ENCODE measurements at places on chromosomes 7 and 10.
A peak's percentile ranks its signal among the peaks of the same experiment; 100 is the strongest.

GRCh38 chr7:121138262-121138933 is 149.9 kb downstream of the CPED1 start:
- no peak for DNase-seq

GRCh38 chr10:20059084-20059835 is 243.0 kb downstream of the PLXDC2 start:
- DNase-seq, result no peak

DNA sequence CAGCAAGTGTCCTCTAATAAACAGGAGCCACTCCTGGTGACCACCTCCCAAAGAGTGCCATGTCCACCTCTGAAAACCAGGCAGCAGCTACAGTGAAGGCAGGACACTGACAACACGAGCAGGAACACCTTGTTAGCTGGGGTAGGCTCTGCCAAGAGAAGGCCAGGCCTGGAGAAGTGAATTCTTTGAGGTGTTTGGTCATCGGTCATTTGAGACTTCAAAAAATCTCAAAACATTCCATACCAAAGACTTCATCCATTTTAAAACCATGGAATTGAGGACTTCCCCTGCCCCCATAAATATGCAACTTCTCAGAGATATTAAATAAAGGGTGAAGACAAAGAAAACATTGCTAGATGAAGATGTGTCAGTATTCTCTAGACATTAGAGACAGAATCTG is 28.4 kb upstream of the OPALIN start:
- DNase-seq, result no peak

- DNase-seq, result no peak
Measured at GRCh38 chr10:89591111-89591795, 53.8 kb downstream of the PANK1 start.

DNA sequence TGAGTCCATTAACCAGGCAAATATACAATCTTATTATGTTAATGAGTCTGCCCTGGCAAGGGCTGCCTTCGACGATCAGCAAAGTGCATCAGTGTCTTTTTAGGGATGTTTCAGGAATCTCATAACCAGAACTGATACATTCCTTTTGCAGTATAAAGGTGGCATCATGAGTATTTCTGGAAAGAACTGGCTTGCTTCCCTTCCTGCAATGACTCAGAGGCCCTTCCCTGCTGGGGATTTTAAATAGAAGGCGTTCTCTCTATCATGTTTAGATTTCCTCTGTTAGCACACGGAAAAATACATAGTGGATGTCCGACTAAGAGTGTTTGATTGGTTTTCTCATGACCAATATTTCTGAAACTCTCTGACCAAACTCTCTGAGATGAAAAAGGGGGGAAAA is 1.8 kb downstream of the NPS start:
- no peak for DNase-seq

DNA sequence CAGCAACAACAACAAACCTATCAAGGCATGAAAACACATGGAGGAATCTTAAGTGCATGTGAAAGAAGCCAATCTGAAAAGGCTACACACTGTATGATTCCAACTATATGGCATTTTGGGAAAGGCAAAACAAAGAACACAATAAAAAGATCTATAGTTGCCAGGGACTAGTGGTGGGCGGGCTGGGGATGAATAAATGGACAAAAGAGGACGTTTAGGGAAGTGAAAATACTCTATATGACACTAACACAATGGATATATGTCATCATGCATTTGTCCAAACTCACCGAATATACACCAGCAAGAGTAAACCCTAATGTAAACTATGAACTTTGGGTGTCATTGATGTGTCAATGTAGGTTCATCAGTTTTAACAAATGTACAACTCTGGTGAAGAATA is 89.1 kb downstream of the SEMA3E start:
- no peak for DNase-seq

DNA sequence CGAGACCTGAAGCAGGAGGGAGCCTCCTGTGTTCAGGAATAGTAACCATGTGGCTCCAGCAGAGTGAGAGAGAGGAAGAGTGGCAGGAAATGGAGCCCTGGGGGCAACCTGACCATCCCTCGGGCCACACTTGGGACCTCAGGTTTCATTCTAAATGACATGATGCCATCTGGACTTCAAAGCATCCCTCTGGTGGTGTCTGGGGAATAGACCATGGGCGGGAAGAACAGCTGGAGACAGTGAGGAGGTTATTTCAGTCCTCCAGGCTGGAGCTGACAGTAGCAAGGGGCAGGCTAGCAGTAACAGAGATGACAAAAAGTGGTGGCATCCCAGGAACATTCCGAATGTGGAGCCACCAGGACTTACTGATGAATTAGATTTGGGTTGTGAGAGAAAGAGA is 44.8 kb downstream of the AKR1B1 start:
- no peak for DNase-seq

GRCh38 chr7:128843938-128844621 is 13.9 kb downstream of the FLNC start:
- DNase-seq, result no peak

- DNase-seq, result peak; percentile 46
Measured at GRCh38 chr10:80459047-80459865, 5.1 kb downstream of the TSPAN14 start.

DNA sequence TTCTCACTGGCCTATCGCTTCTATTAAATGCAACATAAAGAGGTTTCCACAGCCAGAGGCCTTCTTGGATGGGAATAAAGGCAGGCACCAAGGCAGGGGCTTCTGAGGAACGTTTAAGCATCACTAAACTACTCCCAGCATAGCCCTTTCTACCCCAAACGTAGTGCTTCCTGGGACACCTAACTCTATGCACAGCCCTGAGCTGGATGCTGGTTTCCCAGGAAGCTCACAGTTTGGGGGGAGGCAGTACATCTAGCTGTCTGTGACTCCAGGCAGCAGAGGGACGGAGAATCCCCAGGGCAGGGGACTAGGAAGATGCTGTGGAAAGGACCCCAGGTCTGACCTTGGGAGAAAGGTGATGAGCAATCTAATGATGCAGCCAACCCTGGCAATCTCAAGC is 192.8 kb upstream of the ZMIZ1 start:
- no peak for DNase-seq

- no peak for DNase-seq
Measured at GRCh38 chr10:127720142-127720541, 16.8 kb upstream of the FOXI2 start.

DNA sequence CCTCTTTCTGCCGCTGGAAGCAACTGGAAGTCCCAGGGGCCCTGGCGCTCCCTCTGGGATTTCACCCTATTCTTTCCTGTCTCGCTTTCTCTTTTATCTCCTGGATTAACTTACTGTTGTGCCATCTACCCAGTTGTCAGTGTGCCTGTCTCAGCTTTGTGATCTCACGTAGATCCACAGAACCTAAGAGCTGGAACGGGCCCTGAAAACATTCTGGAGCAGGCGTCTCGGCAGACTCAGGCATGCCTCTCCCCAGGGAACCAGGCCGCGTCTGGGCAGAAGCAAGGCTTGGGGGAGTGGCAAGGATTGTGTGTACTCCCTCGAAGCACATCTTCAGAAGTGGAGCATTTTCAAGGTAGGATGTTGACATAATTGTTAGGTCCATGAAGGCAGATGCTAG is 87.2 kb downstream of the KCNMA1 start:
- no peak for DNase-seq

Measured in T-helper 22 cell (primary cell).